ENCODE measurements at places on chromosomes 2 and 18.

DNA sequence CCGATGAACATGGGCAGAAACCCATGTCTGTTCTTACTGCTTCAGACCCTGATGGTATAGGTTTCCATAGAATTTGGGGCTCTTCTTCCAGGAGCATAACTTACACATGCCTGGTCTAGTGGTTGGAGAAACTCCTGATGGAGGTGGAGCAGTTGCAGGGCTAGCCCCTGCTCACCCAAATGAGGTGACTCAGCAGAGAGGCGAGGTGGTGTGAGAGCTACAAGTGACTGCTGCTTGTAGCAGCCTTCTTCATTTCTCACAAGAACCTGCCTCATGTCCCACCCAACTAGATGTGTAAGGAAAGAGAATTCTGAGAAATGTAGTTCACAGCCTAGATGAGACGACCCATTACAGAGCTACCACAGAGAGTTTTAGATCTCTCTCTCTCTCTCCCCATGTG lies 105.3 kb downstream of the ZNF407 start:
- H3K36me3 ChIP-seq = no peaks in the 10 kb centered on the region
- no peak for DNase-seq
- no peak overlapping the region for H3K4me3 ChIP-seq
- H3K27ac ChIP-seq = no peak overlapping the region

GRCh38 chr18:14085770-14086457 lies 46.3 kb downstream of the ZNF519 start:
- no peak for DNase-seq
- no peaks in the 10 kb centered on the region for H3K4me1 ChIP-seq
- no peak overlapping the region for H3K4me3 ChIP-seq
- no peaks in the 10 kb centered on the region for H3K36me3 ChIP-seq
- no peak overlapping the region for H3K27ac ChIP-seq
- no peaks in the 10 kb centered on the region for H3K27me3 ChIP-seq

DNA sequence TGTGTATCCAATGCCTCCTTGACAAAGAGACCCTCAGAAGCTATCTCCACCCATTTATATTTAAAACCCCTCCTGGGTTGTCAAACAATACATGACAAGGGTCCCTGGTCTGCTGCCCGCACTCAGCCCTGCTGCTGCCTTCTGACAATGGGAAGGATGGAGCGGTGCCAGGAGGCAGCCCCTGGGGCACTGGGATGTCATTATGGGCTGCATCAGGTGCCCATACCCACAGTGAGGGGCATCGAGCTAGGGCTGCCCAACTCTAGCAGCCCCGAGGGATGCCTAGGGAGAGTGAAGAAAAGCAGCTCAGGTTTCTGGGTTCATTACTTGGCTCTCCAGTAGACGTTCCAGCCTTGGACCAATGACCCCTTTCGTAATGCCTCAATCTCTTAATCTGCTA lies 301.7 kb downstream of the ALK start:
- no peak overlapping the region for H3K27ac ChIP-seq
- no peaks in the 10 kb centered on the region for H3K27me3 ChIP-seq
- H3K4me1 ChIP-seq = no peaks in the 10 kb centered on the region
- no peak overlapping the region for H3K4me3 ChIP-seq
- no peaks in the 10 kb centered on the region for H3K36me3 ChIP-seq

GRCh38 chr2:118978064-118978463 lies 36.1 kb downstream of the MARCO start:
- H3K4me1 ChIP-seq = no peaks in the 10 kb centered on the region
- H3K36me3 ChIP-seq = no peaks in the 10 kb centered on the region
- H3K27ac ChIP-seq = no peak overlapping the region

Measured in Peyer's patch (tissue), 4 donors.